ENCODE measurements at places on chromosomes 5 and 9. TPM values are rescaled to one million over a fixed set of nuclear protein-coding genes. Genes with fewer than 3 reads are reported as not detected.

DNA sequence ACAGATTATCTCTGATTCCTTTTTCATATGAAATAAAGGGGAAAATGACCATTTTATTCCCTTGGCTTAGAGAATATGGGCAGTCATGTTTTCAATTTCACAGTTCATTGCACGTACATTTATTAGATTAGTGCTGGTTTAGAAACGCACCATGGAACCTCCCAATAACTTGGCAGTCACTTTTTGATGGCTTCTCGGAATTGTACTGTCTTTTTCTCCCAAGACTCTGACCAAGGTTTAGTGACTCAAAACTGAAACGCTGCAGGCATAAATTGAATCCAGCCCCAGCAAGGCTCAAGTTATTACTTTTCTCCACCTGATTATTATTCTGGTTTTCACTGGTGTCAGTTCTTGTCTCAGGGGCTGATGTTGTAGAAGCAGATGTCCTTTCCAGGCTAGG lies 55.6 kb upstream of the EGFLAM start:
- DNase-seq, result no peak

Gene NHP2
- 49.6 TPM for total RNA-seq

- no peak for DNase-seq
These were observed 150.8 kb downstream of the TTC39B start for GRCh38 chr9:15156241-15156640.

DNA sequence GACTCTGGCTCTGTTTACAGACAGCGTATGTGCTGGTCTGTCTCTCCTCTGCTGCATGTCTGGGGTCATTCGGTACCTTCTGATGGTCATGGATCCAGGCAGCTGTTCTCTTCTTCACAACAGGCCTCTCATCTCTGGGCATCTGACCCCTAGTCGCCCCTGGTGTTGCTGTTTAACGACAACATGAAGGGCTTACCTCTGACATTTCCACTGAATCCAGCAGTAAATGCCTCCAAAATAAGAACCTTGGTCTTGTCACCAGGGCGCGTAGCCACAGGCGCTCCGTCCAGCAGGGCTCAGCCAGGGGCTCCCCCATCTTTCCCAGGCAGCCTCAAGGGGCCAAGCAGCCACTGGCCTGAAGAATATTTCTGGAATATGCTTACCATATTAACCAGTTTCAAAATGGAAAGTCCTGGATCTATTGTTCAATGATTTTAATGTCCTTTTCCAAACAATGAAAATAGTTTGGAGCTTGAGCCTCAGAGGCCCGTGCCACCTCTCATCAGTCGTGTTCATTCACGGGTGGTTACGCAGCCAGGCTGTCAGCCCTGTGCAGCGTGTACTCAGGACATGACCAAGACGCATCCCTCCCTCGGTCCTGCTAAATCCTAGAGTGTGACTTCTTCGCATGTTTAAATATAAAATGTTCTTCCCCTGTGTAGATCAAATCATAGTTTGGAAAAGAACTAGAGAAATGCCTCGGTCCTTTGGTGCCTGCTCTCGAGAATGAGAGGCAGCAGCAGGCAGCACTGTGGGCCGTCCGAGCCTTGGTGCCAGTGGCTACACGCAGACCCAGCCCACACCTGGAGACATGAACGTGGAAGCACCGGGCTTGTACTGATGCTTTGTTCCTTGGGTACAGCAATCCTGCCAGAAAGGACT lies 30.1 kb upstream of the LRRC14B start:
- no peak for DNase-seq

Gene MORN5
- total RNA-seq, result not detected

Data from CD8-positive, alpha-beta T cell (primary cell).